ENCODE measurements at places on chromosomes 3 and 15. TPM values are rescaled to one million over a fixed set of nuclear protein-coding genes. Genes with fewer than 3 reads are reported as not detected.
A peak's percentile ranks its signal among the peaks of the same experiment; 100 is the strongest.

- H3K27ac ChIP-seq = no peak overlapping the region
- no peaks in the 10 kb centered on the region for H3K27me3 ChIP-seq
- no peak overlapping the region for H3K4me3 ChIP-seq
- DNase-seq = no peak
Measured at GRCh38 chr3:165404357-165405027, 208.3 kb upstream of the SLITRK3 start.

GRCh38 chr3:187186375-187186774, 10.9 kb upstream of the RTP1 start:
- no peak overlapping the region for H3K4me3 ChIP-seq
- H3K36me3 ChIP-seq = no peaks in the 10 kb centered on the region
- H3K27ac ChIP-seq = no peak overlapping the region
- H3K27me3 ChIP-seq = peaks cover 34% of the 10 kb centered on the region

DNA sequence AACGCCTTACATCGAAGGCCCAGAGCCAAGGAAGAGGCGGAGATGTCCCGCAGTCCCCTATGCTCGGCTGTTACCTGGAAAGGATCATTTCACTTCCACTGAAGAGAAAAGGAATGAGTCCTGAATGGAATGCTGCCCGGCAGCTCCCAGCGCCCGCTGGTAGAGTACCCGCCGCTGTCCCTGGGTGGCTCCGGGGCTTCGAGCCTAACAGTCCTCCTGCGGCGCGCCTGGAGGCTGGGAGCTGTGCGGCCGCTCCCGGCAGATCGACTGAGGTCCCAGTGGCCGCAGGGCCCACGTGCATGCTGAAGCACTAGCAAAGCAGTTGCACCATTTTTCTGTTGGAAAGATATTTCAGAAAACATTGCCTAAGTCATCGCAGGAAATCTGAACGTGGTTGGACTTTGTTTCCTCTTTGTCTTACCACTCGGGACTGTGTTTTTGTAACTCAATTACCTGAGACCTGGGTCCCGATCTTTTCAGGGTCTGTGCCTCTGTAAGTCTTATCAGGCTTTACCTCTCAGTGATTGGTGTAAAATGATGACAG, 984 bp downstream of the RNU6-1 start:
- H3K4me1 ChIP-seq = peaks cover 46% of the 10 kb centered on the region
- H3K4me3 ChIP-seq = peak overlapping the region; percentile 78
- peaks cover 2% of the 10 kb centered on the region for H3K36me3 ChIP-seq
- no peak for DNase-seq

DNA sequence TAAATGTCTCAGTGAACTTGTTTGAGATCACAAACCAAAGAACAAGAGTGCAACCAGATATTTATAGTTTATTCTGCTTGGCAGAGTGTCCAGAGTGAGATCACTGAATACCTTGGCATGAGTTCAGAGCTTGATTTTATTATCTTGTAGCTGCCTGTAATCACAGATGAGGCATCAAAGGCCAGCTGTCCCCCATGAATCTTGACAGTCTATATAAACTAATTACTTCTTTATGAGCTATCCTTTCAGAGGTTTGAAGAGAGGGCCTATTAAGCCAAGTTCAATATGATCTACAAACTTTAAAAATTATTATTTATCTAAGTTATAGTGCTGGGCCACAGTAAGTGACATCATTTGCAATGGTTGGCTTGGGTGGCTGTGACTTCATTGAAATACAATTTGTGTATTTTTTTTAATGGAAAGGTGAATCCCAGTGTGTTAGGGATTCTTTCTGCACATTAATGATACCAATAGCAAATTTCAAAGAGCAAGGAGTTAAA, 251.5 kb downstream of the CLSTN2 start:
- no peak overlapping the region for H3K27ac ChIP-seq
- no peaks in the 10 kb centered on the region for H3K27me3 ChIP-seq
- DNase-seq = no peak

GRCh38 chr15:88187195-88187594, 69.3 kb downstream of the NTRK3 start:
- H3K4me1 ChIP-seq = no peaks in the 10 kb centered on the region
- H3K4me3 ChIP-seq = no peak overlapping the region

GRCh38 chr15:52656412-52656811, 22.8 kb downstream of the ATOSA start:
- no peak overlapping the region for H3K27ac ChIP-seq
- peaks cover 4% of the 10 kb centered on the region for H3K36me3 ChIP-seq
- no peak for DNase-seq

DNA sequence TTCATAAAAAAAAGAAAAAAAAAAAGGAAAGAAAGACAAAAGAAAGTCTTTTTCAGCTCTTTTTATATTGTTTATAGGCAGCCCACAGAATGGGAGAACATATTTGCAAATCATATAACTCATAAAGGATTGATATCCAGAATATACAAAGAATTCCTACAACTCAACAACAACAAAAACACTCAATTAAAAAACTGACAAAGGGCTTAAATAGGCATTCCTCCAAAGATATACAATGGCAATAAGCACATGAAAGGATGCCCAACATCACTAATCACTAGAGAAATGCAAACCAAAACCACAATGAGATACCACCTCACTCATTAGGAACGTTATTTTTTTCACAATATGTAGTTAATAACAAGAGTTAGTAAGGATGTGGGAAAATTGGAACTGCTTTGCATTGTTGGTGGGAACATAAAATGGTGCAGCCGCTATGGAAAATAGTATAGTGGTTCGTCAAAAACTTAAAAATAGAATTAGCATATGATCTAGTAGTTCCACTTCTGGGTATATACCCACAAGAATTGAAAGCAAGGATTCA, 54.2 kb upstream of the CMTM8 start:
- peaks cover 11% of the 10 kb centered on the region for H3K4me1 ChIP-seq
- DNase-seq = no peak
- H3K27me3 ChIP-seq = no peaks in the 10 kb centered on the region
- no peak overlapping the region for H3K27ac ChIP-seq
- H3K36me3 ChIP-seq = no peaks in the 10 kb centered on the region
- no peak overlapping the region for H3K4me3 ChIP-seq

DNA sequence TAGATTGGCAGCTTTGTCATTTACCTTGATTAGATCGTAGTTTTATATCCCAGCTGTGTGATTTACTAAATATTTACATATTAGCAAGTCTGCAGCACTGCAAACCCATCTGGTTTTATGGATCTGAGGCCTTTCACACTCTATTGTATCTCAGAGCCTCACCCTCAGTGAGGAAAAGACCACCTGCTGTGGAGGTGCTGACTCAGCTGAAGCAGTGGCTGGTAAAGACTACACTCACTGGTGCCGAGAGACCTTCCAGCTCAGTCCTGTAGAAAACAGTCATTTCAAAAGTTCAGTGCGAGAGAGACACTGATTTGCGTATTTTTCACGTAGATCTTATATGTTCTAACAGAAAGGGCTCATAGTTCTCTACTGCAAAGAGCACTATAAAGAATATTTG, 307.8 kb upstream of the TPM1 start:
- no peaks in the 10 kb centered on the region for H3K27me3 ChIP-seq
- no peak overlapping the region for H3K27ac ChIP-seq
- no peak for DNase-seq
- no peak overlapping the region for H3K4me3 ChIP-seq

GRCh38 chr3:141060327-141060726, 9.2 kb downstream of the SPSB4 start:
- H3K36me3 ChIP-seq = peaks cover 3% of the 10 kb centered on the region
- no peak overlapping the region for H3K4me3 ChIP-seq

DNA sequence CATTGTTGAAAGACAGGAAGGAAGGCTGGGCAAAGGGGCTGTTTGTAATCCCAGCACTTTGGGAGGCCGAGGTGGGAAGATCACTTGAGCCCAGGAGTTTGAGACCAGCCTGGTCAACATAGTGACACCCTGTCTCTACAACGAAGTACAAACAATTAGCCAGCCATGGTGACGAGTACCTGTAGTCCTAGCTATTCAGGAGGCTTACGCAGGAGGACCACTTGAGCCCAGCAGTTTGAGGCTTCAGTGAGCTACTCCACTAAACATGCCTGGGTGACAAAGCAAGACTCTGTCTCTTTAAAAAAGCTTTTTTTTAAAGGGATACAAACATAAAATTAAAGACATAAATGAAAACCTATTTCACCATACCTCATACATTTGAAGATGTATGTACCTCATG, 11.1 kb downstream of the SERP1 start:
- H3K4me1 ChIP-seq = no peaks in the 10 kb centered on the region
- no peak for DNase-seq
- no peaks in the 10 kb centered on the region for H3K27me3 ChIP-seq
- H3K4me3 ChIP-seq = no peak overlapping the region
- H3K36me3 ChIP-seq = no peaks in the 10 kb centered on the region

DNA sequence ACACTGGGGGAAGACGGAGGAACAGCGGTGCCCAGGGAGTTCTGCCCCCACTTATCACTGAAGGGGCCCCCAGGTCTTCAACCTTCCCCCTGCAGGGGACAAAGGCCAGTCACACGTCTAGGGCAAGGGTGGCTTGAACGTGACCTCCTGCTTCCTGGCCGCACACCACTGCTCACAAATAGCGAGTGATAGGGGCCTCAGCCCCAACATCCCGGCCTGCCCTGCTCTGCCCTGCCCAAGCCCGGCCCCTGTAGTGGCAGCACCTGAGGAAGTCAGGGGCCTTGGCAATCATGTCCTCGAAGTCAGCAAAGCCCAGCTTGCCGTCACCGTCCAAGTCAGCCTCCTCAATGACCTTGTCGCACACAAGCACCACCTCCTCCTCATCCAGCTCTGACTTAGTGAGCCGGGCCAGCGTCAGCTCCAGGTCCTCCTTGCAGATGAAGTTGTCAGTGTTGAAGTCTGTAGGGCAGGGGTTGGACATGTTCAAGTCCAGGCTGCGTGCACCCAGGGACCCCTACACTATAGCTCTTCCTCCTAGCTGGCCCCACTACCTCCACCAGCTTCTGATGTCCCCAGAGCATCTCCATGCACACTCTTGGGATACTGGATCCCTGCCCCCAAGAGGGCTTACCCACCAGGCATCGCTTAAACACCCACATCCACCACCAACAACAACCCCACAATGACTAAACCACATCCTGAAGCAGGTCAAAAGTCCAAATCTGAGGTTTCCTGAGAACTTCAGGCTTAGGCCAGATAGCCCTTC, 13.3 kb downstream of the SH2D7 start:
- H3K4me1 ChIP-seq = no peaks in the 10 kb centered on the region
- H3K36me3 ChIP-seq = no peaks in the 10 kb centered on the region
- no peaks in the 10 kb centered on the region for H3K27me3 ChIP-seq

- peak overlapping the region; percentile 24 for H3K27ac ChIP-seq
- H3K36me3 ChIP-seq = no peaks in the 10 kb centered on the region
- peaks cover 73% of the 10 kb centered on the region for H3K4me1 ChIP-seq
- peak overlapping the region; percentile 74 for H3K4me3 ChIP-seq
Measured at GRCh38 chr15:101069654-101069973, 150.5 kb downstream of the LRRK1 start.

DNA sequence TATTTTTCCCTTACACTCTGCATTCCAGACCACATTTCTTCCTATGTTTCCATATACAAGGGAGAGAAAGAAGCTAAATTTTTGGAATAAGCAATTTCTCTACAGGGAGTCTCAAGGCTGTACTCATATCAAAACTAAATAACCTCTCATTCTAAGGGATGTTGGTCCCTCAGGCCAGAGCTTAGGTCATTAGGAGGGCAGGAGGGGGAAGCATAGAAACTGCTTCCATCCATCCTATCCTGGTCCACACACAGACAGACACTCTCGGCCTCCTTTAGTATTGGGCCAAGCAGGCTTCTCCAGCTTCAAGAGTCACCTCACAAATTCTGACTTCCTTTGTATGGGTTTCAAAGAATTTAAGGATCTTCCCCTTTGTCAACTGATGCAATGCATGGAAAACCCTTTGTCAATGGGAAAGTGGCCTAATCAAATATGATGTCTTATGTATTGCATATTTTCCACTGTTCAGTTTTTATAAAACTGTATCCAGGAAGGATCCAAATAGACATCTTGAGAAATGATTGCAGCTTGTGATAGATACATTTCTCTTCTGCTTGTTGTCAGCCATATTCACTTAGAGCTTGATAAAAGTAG, 140.7 kb upstream of the RARB start:
- H3K4me3 ChIP-seq = no peak overlapping the region
- H3K27me3 ChIP-seq = peaks cover 17% of the 10 kb centered on the region
- peaks cover 7% of the 10 kb centered on the region for H3K36me3 ChIP-seq
- H3K27ac ChIP-seq = no peak overlapping the region
- H3K4me1 ChIP-seq = peaks cover 43% of the 10 kb centered on the region

DNA sequence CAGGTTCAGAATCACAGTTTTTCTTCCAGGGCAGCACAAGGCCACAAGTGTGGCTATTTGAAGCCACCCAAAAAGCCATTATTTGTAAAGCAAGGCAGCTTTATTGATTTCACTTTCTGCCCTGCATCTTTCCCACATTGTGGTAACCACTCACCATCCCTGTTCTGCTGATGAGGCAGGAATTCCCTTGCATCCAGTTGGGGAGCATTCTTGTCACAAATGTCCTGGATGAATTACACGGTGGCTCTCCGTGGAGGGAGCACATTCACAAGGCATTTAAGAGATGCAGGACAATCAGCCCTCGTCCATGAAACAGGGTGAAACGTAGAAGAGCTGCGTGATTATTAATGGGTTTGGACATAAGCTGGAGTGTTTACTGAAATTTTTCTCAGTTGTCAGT, 111.2 kb downstream of the APBA2 start:
- no peak overlapping the region for H3K4me3 ChIP-seq
- H3K36me3 ChIP-seq = peaks cover 9% of the 10 kb centered on the region
- peaks cover 64% of the 10 kb centered on the region for H3K4me1 ChIP-seq
- no peaks in the 10 kb centered on the region for H3K27me3 ChIP-seq
- peak overlapping the region; percentile 94 for H3K27ac ChIP-seq

DNA sequence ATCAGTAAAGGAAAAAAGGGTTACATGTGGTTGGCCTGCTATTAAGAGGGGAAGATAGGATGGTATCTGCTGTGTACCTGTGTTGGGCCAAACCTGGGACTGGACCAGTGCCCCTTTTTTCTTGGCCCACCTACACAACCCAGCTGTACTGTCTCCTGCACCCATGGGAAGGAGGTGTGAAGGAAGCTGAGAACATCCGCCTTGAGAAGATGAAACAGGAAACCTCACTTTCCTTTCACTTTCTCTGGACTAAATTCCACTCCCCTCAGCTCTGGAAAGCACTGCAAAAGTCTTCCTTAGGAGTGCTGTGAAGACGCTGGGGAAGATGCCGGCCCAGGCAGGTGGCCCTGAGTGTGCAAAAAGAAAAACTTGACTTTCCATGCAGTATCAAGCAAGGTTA, 37.6 kb downstream of the LRRN1 start:
- H3K27ac ChIP-seq = no peak overlapping the region
- no peak for DNase-seq
- H3K4me3 ChIP-seq = no peak overlapping the region
- no peaks in the 10 kb centered on the region for H3K4me1 ChIP-seq
- no peaks in the 10 kb centered on the region for H3K27me3 ChIP-seq

The PLSCR5 gene
- not detected for total RNA-seq

The TCTA gene
- 9.6 TPM for total RNA-seq

The GATA2 gene
- total RNA-seq = 0.30 TPM

The HGD gene
- total RNA-seq = 1.2 TPM

The ACAD11 gene
- 17.1 TPM for total RNA-seq

The LCTL gene
- total RNA-seq = 2.1 TPM

The LRRC31 gene
- not detected for total RNA-seq

The GOLGA8S gene
- 0.33 TPM for total RNA-seq

The SV2B gene
- total RNA-seq = not detected

Data from neural crest cell (in vitro differentiated cells).